Inflammatory macrophage treated with lipopolysaccharide for 4 hours (primary cell): ENCODE measurements at places on chromosomes 2 and 18.

DNA sequence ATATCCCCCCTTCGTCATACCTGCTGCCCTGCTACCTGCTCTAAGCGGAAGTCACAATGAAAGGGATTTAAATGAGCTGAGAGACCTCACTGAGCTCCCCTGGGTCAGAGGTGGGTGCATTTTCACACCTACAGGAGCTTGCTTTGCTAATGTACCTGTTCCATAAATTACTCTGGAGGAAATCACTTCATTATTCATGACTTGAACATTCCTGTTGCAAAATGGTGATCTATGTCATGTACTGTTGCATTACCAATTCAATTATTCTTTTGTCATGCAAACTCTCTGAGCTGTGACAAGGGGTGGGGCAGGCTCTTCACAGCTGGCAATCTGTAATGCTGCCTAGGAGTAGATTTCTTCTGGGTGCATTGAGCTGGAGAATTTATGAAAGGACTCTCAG, 761.3 kb downstream of the TSN start:
- DNase-seq, result no peak

GRCh38 chr2:97963880-97964279, 31.9 kb downstream of the TMEM131 start:
- DNase-seq, result no peak

- DNase-seq, result no peak
Observed at GRCh38 chr2:129754831-129755230, 224.6 kb upstream of the RAB6C start.

- DNase-seq, result no peak
Observed at GRCh38 chr2:65061910-65062339, 5.7 kb downstream of the CEP68 start.

DNA sequence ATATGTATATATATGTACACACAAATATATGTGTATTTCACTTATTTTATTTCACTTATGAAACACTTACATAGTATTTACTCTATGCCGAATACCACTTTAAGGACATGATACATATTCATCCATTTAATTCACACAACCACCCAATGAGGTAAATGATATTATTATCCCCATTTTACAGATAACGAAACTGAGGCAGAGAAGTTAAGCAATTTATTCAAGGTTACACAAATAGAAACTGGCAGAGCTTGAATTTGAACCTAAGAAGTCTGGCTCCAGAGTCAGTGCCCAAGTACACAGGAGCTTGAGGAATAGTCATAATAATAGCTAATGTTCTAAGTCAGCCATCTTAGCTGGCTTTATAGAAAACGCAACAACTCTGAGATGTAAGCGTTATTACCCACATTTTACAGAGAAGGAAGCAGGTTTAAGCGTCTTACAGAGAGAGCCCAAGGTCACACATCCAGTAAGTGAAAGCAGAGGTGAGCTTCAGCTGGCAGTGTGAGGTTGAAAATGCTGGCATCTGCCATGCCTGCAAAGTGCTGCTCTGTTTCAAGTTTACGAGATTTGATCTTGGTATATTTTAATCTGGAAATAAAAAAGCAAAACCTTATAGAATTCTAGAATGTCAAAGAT, 326.9 kb downstream of the LPIN1 start:
- no peak for DNase-seq

GRCh38 chr18:57219964-57220363, 73.1 kb downstream of the BOD1L2 start:
- no peak for DNase-seq

GRCh38 chr2:96111823-96112500, 4.4 kb downstream of the ADRA2B start:
- no peak for DNase-seq

DNA sequence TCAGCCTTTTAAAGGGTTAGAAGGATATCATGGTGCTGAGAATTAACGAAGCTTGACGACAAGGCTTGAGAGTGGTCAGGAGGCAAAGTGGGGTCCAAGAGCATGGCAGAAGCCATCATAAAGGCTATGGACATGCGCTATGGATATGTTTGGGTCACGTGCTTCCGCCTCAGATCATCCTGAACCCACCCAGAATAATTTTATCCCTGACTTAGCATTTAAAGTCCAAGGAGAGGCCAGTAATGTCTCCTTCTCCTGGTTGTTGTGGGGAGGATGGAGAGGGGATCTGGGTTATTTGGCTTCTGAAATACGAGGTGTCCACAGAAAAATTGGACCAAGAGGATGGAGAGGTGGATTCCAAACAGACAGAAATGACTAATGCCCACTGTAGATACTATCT, 38.8 kb upstream of the RBMS1 start:
- no peak for DNase-seq

DNA sequence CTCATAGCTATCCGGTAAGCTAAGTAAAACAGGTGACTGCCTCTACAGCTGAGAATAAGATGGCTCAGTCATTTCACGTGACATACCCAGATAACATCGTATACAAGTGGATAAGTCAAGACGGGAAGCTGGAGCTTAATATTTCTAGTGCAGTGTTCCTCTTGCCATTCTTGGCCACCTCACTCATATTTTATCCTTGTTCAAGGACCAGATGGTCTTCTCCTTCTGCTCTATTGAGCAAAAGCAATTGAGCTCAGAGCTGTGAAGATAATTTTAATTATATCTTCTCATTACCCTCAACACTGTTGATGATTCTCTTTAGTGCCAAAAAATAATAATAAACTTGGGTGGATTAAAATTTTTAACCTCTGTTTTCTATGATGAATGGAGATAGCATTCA, 201.1 kb downstream of the DCC start:
- DNase-seq, result no peak

DNA sequence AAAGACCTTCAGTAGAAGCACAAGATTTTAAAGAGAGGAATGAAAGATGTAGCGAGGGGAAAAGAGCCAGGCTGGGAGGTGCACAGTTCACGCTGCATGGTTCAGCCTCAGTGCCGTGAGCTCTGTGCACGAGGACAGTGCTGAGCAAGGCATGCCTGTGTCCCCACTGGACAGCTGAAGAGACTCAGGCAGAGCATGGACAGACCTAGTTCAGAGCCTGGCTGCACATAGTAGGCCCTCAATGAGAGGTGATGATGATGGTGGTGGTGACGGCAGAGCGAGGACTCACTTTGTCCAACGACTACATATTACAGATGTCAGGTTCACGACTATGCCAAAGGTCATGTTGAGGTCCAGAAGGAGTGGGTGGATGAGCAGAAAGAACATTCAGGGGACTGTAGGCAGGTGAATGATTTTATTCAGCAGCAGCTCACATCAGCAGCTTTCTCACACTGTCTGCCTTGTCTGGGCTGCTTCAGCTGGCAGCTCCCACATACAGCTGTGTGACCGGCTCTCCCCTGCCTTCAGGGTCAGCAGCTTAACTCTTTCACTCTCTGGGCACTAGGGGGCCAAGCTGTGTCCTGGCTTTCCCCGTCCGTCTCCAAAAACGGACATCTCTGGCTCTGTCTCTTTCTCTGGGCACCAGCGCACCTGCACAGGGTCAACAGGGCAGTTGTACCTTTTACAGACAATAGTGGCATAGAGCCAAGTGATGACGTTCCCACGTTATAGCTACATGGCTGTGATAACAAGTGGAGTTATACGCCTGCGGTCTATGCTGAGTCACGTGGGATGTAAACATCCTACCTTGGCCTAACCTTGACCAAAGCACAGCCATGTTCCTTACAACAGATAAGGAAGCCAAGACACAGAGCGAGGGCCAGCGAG, 128.8 kb upstream of the MSH6 start:
- no peak for DNase-seq

DNA sequence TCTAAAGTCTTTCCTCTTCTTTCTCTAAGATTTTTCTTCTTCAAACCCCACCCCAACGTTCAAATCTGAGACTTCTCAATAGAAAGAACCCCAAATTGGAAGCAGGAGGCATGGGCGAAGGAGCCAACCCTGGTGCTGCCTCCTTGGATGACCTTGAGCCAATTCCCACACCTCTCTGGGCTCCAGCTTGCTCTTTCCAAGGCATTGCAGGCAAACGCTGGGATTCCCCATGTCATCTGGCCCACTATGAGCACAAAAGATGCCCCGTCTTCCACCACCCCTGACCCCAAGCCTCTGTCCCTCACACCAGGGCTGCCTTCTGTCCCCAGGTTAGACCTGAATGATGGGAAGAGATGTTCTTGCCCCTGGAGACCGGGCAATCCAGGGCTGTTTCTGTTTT, 57.0 kb downstream of the TTC32 start:
- DNase-seq, result no peak

DNA sequence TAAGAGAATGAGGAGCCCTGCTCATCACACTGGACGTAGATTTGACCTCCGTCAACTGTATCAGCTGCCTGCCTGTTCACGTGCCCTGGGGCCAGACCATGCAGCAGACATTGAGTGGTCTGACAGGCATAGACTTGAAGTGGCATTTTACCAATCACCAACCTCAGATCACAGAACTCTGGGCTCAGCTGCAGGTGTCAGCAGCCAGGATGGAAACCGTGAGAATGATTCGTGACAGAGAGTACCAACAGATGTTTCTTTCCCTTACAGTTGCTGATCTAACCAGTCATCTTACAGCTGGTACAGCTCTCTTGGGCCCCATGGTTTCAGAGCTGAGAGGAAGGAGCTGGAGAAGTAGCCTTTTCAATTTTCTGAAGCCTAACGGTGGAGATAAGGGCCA, 148.9 kb downstream of the EN1 start:
- DNase-seq, result no peak

DNA sequence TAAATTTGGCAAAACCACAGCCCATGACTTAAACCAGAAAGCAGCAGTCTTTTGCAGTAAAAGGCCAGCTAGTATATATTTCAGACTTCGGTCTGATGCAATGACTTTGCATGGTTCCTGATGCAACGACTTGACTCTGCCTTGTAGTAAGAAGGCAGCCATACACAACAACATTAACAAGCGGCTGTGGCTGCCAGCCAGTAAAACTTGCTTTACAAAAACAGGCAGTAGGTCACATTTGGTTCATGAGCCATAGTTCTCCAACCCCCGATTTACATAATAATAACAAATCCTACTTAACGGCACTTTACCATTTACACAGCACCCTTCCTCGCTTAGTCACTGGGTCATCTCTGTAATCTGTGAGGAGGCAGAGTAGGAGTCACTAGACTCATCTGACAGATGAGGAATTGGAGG, 410.3 kb downstream of the LRATD1 start:
- no peak for DNase-seq

- DNase-seq, result no peak
Observed at GRCh38 chr18:34543356-34543755, 166.7 kb upstream of the DTNA start.

- no peak for DNase-seq
Observed at GRCh38 chr2:141946016-141946415, 184.8 kb downstream of the LRP1B start.

GRCh38 chr2:64203858-64204632, 59.8 kb upstream of the PELI1 start:
- DNase-seq, result peak; percentile 98

DNA sequence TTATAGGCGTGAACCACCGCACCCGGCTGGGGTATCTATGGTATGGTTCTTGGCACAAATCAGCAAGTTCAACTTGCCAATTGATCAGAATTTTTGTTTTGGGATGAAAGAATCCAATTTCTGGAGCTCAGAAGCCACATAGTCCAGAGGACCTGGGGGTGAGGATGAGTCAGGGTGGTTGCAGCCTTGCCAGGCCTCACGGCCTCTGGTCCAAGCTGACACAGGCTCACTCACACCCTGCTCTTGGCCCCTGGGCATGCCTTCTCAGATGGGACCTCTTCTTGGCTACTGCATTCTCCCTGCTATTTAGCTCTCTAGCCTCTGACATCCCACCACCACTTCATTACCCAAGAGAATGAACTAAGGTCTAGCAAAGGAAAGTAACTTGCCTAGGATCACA, 16.3 kb downstream of the CAPG start:
- no peak for DNase-seq

GRCh38 chr2:17713291-17713690, 40.3 kb downstream of the SMC6 start:
- DNase-seq, result no peak

- DNase-seq, result no peak
Observed at GRCh38 chr2:65121-65520, 18.8 kb upstream of the FAM110C start.

DNA sequence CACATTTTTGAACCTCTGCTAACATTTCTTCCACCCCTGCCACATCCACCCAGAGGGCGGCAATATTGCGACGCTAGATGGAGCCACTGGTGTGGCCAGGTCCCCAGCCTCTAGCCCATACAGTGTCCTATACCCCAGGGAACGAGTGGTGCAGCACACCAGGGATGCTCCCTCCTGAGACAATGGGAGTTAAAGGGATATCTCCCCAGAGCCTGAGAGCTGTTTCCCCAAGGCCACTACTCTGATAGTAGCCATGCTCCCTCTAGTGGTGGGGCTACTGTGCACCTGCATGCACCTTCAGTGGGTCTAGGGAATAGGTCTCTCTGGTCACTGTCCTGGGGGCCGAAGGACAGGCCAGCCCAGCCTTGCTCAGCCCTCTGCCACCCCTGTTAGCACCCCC, 336.4 kb upstream of the FSHR start:
- no peak for DNase-seq

- no peak for DNase-seq
Observed at GRCh38 chr2:101948625-101949155, 43.1 kb upstream of the IL1R2 start.

GRCh38 chr2:19882286-19882685, 19.5 kb downstream of the TTC32 start:
- DNase-seq, result no peak

- no peak for DNase-seq
Observed at GRCh38 chr2:100148883-100149282, 6.5 kb upstream of the AFF3 start.

DNA sequence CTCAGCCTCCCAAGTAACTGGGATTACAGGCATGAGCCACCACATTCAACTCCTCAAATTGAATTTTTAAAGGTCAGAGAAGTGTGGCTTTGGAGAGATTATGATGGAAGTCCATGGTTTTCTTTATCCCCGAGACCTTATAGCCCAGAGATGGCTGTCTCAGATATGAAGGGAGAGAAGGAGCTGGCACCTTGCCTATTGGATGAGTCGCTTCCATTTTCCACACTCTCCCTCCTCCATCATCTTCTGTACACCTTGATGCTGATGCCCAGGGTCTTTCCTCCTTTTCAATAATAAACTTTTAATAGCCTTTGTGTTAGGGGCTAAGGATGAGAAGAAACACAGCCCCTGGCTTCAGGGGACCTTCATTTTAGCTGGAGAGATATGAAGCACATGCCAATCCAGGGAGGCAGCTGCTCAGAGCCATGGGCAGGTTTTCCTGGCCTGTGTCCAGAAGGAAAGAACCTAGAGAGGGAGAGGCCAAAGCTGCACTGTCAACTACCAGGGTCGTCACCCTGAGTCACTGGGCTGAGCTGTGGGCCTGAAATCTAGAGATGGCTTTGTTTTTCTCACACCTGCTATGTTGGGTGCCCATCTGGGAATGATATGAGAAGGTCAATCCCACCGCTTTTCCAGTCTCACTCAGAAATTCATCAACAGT, 146.0 kb upstream of the SERTAD2 start:
- DNase-seq, result no peak

GRCh38 chr2:902584-902983, 48.1 kb upstream of the SNTG2 start:
- no peak for DNase-seq

- no peak for DNase-seq
Observed at GRCh38 chr2:176239031-176239430, 30.2 kb upstream of the MTX2 start.

- DNase-seq, result peak; percentile 95
Observed at GRCh38 chr2:156430980-156431358, 5.2 kb upstream of the GPD2 start.

GRCh38 chr2:61604433-61604832, 66.3 kb upstream of the XPO1 start:
- no peak for DNase-seq
